Stimulated activated CD8-positive, alpha-beta memory T cell treated with anti-CD3 and anti-CD28 coated beads, Interleukin-2, amount 100 ng/mL, for 1 hour (primary cell): ENCODE measurements at places on chromosomes 2 and 18.

DNA sequence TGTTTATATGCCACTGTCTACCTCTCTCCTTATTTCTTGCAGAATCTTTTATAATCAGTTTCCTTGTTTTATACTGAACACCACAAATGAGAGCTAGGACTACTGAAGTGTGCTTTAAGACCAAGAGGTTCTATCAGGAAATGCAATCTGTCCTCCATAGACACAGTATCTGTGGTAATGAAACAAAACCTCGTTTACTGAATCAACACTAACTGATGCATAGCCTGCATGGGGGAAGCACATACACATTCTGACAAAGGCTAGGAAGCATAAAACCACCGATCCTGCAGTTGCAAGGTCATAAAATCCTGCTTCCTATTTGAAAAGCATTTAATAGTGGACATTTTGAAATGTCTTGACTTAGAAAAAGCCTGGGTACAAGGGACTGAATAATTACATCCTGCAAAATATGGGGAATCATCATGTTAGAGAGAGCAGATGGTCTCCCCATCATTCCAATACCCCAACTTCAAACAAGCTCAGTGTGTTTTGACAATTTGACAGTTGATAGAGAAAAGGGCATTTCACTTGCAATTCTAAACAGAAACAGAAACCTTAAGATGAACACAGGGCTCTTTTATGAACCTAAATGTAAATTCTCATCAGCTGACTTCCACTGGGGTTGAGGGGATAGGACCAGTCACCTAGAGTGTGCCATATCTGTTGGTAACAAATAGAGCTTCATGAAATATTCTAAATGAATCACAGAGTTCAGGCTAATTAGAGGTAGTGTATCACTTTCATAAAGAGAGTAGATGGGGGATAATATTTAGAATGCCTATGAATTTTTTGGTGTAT, 1845.6 kb upstream of the PIK3C3 start:
- DNase-seq: no peak

DNA sequence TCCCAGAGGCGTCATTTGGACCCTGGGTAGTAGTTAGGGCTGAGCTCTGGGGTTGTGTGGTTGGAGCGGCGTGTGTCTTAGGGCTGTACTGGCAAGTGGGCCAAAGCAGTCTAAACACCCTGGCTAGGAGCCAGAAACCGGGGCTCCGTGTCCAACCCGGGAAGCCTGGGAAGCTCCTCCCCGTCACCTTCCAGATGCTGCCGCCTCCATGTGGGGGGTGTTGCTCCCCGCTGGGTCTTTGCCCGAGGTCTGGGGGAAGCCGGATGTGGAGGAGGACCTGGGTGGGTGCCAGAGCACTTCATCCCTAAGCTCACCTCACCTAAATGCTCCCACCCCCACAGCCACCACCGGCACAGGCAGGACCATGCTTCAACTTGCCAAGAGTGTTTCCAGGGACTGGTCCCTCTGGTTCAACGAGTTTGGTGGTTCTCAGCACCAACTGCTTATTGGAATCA, 25.4 kb downstream of the TET3 start:
- no peak for DNase-seq

- DNase-seq: no peak
These were observed 44.9 kb upstream of the TAF4B start for GRCh38 chr18:26181343-26181826.

DNA sequence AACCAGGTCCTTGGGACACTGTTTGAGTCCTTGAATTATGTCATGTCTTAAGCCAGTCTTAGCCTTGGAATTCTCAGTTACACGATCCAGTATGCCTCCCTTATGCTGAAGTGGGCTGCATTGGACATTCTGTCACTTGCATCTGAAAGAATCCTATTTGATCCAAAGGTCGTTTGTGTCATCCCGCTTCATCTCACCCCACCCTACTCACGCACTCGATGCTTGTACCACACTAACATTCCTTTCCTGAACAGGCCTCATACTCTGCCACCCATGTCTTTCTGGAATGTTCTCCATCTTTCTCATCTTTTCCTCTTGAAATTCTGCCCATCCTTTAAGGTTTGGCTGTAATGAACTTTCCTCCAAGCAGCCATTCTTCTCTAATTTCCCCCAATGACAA, 27.9 kb upstream of the ZFP36L2 start:
- no peak for DNase-seq

DNA sequence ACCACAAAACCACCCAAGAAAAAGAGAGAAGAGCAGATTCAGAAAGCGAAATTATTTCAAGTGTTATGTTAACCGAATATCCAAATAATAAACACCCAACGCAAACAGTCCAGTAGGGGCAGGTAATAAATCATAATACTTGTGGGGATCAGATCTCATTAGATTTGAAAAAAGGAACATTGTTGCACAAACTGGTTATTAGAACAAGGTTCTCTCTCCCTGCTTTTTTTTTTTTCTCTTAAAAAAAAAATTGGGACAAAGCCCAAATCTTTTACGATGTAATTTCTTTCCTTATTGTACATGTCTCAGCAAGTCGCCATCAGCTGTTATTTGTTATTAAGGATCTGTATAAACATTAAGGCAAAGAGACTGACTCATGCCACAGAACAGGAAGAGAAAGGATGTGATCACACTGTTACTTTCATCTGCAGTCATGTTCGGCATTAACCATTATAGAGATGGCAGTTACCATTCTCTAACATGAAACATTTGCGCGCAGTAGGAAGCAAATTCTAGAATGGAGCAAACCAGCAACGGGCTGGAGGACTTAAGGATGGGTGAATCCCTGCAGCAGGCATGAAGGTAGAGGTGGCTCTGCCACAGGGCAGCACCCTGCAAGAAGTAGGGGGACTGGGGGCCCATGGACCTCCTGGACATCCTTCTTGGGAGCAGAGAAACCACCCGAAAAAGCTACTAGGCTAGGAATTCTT, 42.0 kb downstream of the EPHA4 start:
- no peak for DNase-seq

DNA sequence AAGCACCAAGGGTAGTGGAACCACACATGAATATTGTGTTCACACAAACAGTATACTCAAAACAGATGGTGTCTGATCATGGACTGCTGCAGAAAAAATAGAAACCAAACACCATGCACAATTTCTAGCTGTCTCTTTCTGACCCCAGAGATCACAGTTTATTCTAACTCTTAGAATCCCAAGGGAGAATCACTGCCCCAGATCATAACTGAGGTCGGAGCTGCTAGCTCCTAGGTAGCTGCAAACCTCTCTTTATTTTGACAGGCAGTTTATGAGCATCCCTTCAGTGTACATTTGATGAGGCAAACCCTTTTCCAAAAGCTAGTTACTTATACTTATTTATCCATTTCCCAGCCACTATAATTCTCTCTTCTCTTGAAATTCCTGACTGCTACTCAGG, 439.1 kb upstream of the HNMT start:
- DNase-seq: no peak

DNA sequence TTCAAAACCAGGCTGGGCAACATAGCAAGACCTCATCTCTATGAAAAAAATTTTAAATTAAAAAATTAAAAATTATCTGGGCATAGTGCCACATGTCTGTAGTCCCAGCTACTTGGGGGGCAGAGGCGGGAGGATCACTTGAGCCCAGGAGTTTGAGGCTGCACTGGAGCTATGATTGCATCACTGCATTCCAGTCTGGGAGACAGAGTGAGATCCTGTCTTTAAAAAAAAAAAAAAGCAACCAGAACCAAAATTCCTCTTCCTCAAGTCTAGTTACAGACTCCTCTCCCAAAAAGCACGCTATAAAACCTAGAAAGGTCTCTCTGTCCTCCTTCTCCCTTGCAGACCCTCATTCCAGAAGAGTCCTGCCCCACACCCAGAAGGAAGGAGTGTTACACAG, 23.9 kb downstream of the TNFAIP6 start:
- no peak for DNase-seq

GRCh38 chr18:23712445-23712844, 23.2 kb downstream of the LAMA3 start:
- no peak for DNase-seq

GRCh38 chr2:694906-695510, 17.8 kb upstream of the TMEM18 start:
- DNase-seq: no peak

DNA sequence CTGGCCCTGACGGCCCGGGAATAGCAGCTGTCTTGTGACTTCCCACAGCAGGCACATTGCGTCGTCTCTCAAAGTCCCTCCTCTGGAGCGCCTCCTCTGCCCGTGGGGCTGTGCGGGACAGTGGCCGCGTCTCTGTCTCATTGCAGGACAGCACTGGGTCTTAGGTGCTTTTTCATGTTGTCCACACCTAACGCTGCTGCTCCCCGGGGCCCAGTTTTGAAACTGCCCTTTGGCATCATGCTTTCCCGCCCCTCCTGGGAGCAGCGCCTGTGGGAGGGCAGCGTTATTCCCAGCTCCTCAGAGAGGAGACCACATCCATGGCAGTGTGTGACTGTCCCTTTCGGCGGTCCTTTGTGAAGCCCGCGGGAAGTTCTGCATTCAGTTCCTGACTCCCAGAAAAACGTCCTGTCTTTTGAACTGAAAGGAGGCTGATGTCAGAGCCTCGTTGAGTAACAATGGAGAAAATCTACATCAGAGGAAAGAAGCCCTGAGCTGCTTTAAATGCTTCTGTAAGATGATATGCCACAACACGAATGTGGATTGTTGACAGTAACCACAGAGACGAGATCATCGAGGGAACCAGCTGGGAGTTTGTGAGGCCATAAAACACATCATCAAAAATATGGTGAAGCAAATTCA, 226.0 kb downstream of the FAM210A start:
- no peak for DNase-seq

- DNase-seq: no peak
These were observed 158.3 kb upstream of the NDUFV2 start for GRCh38 chr18:8943900-8944870.

GRCh38 chr2:1782514-1782913, 38.2 kb upstream of the PXDN start:
- DNase-seq: no peak

DNA sequence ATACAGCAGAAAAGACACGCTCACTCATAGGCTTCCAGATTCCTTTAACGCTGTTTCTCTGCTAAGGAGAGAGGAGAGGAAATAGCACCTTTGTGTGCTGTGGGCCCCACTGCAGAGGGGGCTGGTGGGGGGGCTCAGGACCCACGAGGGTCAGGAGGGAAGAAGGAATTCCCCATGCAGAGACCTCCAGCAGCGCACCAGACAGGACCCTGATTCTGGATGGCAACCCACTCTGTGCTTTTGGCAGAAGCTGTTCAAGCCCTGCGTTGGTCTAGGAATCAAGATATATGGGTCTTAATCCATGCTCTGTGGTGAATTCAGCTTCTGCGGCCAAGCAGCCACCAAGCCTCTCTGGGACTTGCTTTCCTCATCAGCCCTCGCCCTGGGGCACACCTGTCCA, 31.0 kb downstream of the MYCN start:
- no peak for DNase-seq

DNA sequence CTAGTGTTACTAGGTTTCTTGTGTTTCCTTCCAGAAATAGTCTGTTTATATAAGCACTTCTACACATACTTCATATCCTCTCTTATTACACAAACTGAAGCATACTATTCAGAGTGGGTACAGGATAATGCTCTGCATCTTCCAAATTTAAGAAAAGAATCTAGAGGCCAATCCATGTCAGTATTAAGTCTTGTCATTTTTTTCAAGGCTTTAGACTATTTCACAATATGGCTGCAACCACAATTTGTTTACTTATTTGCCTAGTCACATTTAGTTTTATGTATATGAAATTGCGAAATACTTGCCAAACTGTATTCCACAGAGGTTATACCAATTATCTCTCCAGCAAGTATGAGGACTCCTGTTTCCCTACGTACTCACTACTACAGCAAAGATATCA, 27.9 kb downstream of the IWS1 start:
- no peak for DNase-seq

DNA sequence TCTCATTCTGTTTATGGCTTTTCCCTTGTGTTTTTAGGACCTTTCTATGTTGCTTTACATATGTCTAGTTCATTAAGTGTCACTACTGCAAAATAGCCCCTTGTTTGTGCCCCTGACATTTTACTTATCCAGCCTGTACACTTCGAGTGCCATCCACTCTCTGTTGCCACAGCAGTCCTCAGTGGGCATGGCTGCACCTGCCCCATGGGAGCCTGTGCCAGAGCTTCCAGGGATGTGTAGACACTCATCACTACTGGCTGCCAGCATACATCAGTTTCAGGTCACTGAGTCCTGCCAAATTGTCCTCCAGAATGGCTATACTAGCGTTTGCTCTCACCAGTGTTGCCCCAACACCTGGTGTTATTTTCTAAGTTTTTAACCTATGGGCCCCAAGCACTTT, 80.4 kb downstream of the ARMC9 start:
- DNase-seq: no peak

DNA sequence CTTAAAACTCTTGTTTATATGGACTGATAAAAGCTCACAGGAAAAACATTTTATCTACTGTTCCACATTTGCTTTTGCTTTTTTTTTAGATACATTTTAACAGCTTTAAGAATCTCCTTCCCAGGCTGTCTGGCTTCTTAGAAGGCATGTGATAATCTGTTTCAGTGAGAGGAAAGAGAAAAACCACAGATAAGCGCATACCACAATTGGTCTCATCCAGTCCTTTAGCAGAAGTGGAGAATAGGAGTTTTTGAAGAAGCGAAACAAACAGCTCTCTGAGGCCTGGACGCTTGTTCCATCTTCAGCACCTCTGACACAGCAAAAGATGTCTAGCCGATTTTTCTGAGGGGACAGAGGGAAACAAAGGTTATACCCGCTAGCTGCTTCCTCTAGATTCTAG, 37.6 kb downstream of the RMC1 start:
- no peak for DNase-seq

DNA sequence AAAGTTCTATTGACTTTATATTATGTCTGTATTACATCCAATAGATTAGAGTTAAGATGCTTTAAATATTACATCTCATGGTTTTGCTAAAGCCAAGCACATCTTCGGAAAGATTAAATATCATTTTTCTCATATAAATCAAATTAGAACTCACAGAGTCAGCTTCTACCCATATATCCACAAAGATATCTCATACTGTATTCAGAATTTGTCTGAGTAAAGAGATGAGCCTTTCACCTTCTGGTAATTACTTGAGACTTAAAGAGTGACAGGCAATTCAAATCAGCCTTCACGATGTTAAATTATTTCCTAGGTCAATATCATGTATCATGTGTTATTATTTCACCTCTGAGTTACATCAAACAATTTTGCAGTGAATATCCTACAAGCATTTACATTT, 13.0 kb downstream of the CCDC178 start:
- no peak for DNase-seq

DNA sequence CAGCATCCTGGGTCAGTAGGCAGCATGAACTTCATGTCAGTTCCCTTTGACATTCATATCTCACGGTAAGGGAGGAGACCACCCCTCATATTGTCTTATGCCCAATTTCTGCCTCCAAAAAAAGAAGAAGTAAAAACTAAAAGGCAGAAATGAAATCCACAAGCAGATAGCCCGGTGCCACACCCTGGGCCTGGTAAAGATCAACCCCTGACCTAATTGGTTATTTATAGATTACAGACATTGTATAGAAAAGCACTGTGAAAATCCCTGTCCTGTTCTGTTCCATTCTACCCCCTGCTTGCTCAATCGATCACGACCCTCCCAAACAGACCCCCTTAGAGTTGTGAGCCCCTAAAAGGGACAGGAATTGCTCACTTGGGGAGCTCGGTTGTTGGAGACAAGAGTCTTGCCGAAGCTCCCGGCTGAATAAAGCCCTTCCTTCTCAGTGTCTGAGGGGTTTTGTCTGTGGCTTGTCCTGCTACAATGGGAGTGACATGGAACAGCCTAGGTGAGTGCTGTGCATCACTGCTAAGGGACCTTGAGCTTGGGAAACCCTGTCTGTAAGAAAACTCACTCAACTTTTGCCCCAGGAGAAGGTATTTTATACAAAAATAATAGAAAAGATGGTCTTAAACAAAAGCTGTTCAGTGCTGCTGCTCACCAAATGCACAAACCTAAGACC, 11.1 kb downstream of the NDUFV2 start:
- no peak for DNase-seq
